T-helper 2 cell (primary cell): ENCODE measurements at places on chromosomes 6 and 20.

DNA sequence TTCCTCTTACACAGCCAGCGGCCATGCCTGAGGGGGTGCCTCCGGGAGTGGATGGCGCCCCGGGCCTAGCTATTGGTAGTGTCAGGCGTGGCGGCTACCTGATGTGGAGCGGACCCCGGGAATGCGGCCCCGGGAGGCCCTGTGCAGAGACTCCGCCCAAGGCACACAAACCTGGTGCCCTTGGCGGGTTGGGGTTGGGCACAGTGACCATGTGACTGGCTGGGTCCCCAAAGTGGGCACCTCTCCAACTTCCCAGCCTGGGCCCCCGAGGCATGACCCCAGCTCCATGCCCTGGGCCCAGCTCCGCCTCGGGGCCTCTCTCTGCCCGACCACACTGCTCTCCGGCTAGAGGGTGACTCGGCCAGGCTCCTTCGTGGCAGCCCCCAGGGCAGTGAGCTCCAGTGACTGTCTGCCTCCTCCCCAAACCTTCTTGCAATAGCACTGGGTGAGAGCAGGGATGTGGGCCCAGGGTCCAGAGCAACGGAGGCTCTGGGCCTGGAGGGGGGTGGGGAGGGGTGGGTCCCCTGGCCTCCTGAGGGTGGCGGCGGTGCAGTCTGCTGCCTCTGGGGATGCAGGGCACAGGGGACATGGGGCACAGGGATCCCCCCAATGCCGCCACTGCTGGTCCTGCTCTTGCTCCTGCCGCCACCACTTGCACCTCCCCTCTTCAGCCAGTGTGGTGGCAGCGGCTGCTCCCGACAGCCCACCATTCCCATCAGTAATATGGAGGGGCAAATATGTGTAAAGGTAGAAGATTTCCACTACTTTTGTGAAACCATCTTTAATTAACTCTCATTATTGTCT lies 942.9 kb upstream of the EPHA7 start:
- DNase-seq, result no peak

GRCh38 chr20:10061641-10062040 lies 26.9 kb downstream of the ANKEF1 start:
- no peak for DNase-seq

DNA sequence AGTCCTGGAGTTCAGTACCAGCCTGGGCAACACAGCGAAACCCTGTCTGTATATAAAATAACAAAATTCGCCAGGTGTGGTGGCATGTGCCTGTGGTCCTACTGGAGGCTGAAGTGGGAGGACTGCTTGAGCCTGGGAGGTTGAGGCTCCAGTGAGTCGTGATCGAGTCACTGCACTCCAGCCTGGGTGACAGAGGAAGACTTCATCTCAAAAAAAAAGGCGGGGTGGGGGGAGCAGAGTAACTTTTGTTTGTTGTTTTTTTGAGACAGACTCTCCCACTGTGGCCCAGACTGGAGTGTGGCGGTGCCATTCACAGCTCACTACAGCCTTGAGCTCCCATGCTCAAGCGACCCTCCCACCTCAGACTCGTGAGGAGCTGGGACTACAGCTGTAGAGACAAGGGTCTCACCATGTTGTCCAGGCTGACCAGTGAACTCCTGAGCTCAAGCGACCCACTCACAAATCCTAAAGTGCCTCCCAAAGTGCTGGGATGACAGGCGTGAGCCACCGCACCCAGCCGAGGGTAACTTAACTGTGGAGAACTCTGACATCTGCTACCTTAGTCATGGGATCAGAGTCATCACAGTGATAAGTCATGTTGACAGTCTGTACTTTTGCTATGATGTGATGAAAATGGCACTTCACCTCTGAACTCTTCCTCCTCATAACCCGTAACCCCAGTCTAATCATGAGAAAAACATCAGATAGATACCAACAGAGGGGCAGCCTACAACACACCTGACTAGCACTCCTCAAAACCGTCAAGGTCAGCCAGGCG lies 16.5 kb downstream of the PEDS1 start:
- DNase-seq, result no peak

DNA sequence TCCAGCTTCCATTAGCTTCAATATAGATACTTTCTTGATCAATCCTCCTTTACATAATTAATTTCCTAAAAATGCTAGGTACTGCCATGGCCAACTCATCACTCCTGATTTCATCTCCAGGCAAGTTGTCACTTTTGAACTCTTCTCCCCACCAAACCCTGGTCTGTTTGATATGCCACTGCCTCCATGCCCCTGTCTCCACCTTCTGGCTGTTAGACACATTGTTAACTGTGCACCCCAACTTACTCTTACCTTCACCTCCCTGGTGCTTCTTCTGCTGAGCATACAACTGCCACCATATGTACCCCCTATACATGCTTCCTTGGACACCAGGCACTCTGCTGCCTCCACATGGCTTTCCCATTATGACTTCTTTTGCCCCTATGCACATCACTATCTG lies 21.9 kb upstream of the AIG1 start:
- DNase-seq, result peak; percentile 23

GRCh38 chr6:24959319-24959718 lies 23.6 kb upstream of the RIPOR2 start:
- DNase-seq, result no peak

- no peak for DNase-seq
Measured at GRCh38 chr6:133891149-133891926, 2.4 kb downstream of the TCF21 start.

DNA sequence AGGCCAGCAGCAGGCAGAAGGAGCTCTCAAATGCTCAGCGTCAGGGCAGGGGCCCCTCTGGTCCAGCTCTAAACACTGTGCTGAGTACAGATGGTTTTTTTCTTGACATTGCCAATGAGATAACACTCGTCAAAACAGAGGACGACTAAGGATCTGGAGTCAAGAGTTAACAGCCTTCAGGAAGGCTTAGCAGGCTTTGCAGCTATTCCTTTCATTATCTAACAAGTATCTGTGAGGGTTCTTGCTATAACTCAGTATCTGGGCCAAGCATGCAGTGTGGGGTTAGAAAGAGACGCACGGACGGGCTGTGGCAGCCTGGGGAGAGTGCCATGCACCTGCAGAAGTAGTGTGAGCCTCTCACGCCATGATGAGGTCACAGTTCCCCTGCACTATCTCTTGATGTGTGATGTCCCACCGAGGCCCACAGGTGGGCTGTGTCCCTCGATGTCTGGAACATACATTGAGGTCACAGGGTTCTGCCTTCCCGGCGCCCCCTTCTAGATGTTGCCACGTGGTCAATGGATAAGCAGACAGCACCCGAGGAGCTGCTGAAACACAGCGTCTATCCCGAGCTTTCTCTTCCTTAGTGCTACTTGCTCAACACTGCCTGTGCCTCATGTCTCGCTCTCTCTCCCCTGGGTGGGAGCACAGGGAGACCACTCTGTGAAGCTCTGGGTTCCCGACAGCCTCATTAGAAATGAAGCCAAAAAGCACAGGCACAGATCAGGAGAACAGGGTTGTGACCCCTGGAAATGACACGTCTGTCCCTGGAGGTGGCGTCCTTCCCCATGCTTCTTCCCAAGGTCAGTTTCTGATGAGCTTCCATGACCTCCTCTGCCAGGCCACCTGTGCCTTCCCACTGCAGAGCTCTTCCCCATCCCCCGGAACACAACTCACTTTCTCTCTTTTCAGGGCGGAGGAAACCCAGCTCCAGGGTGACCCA lies 85.5 kb upstream of the RPS6KA2 start:
- DNase-seq, result no peak

- DNase-seq, result no peak
Measured at GRCh38 chr20:3633913-3634478, 29.2 kb downstream of the GFRA4 start.

DNA sequence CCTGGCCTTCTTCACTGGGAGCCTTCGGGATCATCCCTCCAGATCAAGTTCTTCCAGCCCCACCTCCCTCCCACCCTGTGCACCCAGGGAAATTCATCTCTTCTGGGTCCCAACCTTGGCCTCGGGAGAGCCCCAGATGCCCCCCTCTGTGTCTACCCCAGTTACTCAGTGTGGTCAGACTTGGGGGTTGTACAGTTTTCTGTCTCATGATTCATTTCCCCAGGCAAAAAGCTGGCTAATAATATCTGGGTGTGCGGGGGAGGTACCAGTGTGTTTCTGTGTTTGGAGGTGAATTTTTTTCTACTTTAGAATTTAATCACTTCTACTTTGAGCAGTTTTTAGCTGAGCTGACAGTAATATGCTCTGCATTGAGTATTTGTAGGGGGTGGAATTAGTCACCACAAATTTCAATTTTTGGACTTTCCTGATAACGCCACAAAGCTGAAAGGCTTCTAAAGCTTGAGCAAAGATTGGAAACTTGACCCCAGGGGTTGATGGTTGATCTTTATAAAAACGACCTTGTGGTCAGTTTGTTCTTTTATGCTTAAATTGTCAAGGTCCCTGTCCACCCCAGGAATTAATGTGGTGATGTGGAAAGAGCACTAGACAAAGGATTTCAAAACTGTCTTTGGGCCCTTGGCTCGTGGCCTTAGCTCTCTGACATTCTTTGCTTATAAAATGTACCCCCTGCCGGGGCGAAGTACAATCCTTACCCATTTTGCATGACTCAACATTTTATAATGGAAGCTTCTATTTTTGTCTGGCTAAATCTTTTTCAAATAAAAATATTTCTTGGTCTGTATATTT lies 284.7 kb upstream of the TAB2 start:
- DNase-seq, result no peak

- no peak for DNase-seq
Measured at GRCh38 chr6:148221196-148221979, 121.2 kb upstream of the SASH1 start.

DNA sequence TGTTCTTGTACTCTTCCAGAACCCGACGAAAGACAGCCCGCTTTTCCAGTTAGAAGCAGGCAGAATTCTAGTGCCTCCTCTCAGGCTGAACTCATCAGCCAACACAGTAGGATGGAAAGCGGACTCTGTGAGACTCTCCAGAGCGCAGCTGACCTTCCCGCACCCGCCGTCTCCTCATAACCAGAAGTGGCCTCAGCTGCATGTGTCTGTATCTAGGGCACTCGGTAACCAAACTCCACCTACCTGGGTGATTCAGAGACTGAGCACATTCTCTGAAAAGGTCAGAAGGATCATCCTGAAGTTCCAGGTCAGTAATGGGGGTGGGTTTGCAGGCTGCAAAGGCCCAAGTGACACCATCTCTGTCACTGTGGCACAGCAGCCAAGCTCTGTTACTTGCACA lies 66.7 kb upstream of the NFATC2 start:
- no peak for DNase-seq

- DNase-seq, result no peak
Measured at GRCh38 chr6:137764464-137764863, 102.6 kb upstream of the TNFAIP3 start.

DNA sequence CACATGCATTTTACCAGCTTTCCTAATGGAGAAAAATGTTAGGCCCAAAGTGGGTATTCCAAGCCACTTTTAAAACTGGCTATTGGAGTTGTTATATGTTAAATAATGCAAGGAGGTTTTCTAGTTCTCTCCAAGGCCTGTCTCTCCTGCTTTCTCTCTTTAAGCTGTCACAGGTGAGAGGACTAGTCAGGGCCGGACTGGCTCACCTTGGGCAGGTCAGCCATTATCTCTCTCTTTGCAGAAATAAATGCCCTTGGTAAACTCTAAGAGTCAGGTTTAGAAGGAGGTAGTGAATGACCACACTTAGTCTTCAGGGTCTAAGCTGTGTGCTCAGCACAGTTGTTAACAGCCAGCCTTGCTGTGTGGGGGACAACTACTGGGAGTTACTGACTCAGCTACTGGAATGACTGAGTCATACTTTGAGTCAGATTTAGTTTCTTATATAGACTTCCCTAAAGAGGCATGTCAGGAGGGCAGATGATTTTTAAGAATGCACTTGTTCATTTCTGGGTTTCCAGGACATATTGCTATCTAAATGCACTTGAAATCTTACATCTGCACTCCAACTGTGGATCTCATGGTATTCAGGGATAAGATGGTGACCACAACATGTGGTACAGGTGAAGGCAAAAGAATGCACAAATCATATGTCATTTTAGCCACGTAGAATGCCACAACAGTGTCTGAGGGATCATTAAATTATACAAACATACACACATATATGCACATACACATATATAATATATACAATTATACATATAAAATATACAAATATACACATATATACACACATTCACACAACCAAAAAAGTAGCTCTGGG lies 719.4 kb downstream of the EPM2A start:
- no peak for DNase-seq

DNA sequence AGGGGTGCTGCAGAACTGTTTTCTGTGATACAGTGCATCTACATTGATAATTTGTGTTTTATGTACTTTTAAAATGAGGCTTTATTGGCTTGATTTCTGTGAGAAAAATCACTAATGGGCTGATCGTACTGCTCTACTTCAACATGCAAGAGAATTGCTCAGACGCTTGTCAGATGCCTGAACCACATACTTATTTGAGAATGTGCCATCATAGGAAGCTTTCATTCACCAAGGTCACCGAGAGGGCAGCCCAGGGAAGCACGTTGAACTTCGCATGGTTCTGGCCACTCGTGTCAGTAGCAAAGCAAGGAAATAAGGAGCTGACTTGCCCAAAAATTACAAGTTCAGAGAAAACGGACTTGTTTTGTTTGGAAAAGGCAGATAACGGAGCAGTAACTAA lies 168.5 kb upstream of the AKAP12 start:
- no peak for DNase-seq

DNA sequence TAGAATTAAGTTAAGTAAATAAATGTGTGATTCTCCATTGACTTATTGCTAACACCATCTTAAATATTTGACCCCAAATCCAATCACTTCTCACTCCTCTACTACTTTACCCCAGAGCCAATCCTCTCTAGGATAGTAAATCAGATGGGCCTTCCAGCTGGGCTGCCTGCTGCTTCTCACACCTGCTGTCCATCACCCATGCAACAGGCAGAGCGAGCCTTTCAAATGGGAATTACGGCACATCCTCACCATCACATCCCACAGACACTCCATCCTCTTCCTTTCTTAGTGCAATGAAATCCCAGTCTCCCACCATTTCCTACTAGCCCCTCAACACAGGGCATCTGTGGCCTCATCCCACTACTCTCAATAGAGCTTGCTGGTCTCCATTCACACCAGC lies 34.0 kb downstream of the HLA-F start:
- no peak for DNase-seq

- no peak for DNase-seq
Measured at GRCh38 chr6:14320332-14320731, 202.8 kb downstream of the CD83 start.

- no peak for DNase-seq
Measured at GRCh38 chr6:84411060-84411629, 183.7 kb upstream of the CEP162 start.

GRCh38 chr6:138004430-138005287 lies 102.6 kb downstream of the PERP start:
- no peak for DNase-seq

- DNase-seq, result no peak
Measured at GRCh38 chr6:135323979-135324378, 142.9 kb downstream of the MYB start.

DNA sequence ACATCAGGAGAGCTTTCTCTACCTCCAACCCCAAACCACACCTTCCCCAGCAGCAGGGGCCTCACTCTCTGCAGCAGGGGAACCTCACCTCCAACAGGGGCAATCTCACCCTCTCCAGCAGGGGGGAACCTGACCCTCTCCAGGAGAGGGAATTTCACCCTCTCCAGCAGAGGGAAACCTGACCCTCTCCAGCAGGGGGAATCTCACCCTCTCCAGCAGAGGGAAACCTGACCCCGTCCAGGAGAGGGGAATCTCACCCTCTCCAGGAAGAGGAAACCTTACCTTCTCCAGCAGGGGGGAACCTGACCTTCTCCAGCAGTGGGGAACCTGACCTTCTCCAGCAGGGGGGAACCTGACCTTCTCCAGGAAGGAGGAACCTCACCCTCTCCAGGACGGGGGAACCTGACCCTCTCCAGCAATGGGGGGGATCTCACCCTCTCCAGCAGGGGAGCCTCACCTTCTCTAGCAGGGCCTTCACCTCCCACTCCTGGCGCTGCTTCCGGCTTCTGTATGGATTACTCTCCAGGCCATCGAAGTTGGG lies 3.1 kb downstream of the B3GALT4 start:
- no peak for DNase-seq
